Suppressor macrophage (primary cell): ENCODE measurements at places on chromosomes 2 and 18.

DNA sequence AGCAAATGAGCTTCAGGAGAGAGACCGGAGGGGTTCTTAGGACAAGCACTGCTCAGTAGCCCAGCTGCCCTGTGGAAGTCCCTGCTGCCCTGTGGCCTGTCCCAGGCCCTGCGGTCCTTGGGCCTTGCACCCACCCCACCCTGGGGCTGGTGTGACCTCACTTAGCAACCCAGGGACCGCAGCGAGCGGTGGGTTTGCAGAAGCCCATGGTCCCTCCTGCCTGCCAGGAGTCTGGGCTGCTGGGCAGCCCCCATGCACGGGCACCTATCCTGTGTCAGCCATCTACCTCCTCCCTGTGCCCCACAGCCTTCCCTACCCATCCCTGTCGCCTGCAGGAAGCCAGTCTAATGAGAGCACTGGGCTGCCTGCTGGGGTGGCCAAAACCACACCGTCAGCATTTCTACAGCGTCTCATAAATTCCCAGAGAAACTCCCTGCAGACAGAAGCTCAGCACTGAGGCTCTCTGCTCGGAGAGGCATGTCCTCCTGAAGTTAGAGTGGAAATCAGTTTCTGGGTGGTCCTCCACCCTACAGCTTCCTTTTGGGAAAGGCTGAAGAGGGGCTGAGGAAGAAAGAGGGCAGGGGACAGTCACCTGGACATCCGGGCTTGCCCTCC is 231.1 kb upstream of the HS6ST1 start:
- no peak for DNase-seq

DNA sequence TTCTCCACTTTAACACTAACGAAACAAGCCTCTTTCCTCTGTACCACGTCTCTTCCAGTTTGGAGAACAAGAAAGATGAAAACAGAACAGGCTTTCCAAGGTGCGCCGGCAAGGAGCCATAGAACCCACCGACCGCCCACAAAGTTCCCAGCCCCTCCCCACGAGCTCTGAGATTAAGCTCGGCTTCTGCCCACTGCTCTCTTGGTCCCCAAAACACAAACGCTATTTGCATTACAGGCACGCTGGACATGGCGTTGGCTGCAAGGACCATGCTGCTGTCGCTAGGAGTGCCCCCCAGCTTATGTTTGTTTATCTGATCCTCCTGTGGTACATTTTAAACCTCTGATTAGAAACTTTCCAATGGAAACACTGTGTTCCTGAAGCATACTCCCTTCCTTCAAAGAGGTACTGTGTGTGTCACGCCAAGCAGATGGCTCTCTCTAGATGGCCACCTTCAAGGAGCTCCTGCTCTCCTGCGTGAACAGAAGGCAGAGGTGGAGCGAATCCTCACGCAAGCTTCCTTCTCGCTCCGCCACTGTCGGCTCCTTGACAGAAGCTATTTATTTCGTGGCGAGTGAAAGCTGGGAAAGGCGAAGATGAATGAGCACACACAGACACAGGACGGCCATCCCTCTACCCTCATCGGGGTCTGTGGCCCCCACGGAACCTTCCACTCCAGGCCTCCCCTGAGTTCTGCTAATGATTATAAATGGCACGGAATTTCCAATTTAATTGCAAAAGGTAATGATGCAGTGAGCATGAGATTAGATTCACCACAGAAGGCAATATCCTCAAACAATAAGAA is 166.2 kb downstream of the EIPR1 start:
- DNase-seq = no peak

DNA sequence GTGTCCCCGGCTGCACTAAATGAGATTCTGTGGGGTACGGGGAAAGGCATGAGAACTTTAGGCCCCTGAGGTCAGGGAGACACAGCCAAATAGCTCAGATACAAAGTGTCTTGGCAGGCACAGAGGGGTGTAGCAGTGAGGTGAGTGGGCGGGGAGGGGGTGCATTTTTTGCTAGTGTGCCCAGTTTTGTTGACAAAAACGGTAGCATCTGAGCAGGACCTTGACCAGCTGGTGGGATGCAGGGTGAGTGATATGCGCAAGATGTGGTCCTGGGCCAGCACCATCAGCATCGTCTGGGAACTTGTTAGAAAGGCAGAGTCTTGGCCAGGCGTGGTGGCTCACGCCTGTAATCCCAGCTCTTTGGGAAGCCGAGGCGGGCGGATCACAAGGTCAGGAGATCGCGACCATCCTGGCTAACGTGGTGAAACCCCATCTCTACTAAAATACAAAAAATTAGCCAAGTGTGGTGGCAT is 127.3 kb upstream of the LGALSL start:
- DNase-seq = no peak

GRCh38 chr2:10914272-10914693 is 2.5 kb downstream of the KCNF1 start:
- peak; percentile 68 for DNase-seq

DNA sequence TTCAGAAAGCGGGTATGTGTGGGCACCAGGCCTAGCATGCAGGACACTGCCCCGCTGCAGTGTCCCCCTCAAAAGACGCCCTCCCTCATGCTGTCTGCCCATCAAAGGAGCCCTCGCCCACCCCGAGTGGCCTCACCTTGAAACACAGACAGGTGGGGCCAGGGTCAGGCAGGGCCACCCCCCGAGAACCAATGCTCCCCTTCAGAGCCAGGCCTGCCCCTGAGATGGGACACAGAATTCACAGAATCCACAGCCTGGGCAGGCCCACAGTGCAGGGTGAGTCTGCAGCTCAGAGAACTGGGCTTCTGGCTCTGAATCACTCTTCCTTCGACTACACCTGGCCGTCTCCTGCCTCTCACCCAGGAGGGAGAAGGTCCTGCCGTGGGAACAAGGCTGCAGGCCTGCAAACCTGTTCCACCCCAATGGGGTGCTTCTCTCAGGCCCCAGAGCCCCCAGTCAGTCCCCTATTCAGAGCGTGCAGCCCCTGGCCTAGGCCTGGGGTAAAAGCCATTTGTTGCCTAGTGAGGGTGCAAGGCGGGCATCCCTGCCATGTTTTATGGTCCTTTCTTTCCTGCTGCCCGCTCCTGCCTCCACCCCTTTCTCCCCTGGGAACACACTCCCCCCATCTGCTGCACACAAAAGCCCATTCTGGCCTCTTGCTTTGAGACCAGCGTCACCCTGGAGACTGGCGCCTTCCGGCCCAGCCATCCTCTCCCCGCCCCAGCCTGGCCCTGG is 11.3 kb upstream of the ARHGEF4 start:
- DNase-seq = no peak

DNA sequence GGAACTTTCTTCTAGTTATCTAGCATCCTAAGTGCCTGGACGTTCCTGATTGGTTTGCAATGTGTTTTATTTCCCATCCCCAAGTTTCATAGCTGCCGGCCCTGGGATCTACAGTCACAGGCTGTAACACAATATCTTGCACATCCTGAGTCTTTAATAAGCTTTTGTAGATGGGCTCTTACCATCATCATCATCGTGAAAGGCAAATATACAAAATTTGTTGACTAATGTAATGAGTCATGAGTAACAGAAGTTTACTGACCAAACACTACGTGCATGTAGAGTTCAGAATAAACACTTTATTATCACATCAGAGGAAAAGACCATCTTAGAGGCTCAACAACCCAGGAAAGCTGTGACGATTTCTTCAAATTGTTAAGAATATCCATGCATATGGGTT is 8.1 kb upstream of the TYMS start:
- DNase-seq = no peak

DNA sequence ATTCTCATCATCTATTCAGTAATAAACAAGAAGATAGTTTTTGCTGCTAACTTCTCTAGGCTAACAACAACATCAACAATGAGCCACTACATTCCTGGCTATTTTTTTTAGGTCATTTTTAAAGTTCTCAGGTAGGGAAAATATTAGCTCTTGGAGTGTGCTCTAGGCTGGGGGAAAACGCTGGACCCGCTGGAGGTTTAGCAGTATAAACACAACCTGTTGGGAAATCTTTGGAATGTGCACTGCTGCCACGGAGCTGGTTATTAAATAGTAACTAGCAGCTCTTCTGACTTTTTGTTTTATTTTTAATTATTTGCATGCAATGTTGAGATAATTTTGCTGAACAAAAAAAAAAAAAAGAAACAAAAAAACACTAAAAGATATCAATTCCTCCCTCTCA is 892.1 kb upstream of the ACVR2A start:
- DNase-seq = no peak

DNA sequence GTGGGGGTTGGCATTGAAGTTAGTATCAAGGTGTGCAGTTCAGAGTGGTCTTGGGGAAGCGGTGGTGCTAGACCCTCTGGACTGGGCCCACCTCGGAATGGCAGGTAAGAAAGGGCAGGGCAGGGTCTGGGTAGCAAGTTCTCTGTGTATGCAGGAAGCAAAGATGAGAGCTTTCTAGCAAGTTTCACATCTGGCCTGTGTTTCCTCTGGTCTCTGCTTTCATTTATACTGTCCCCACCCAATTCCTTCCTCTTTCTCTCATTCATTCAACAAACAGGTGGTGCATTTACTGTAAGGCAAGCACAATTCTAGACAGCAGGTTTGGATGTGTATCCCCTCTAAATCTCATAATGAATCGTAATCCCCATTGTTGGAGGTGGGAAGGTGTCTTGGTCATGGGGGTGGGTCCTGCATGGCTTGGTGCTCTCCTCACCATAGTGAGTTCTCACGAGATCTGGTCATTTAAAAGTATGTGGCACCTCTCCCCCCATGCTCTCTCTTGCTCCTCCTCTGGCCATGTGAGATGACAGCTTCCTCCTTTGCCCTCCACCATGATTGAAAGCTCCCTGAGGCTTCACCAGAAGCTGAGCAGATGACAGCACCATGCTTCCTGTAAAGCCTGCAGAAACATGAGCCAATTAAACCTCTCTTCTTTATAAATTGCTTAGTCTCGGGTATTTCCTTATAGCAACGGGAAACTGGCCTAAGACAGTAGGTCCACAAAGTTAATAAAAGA is 51.8 kb downstream of the PKDCC start:
- peak; percentile 50 for DNase-seq

GRCh38 chr2:144358979-144359541 is 160.9 kb downstream of the ZEB2 start:
- no peak for DNase-seq

DNA sequence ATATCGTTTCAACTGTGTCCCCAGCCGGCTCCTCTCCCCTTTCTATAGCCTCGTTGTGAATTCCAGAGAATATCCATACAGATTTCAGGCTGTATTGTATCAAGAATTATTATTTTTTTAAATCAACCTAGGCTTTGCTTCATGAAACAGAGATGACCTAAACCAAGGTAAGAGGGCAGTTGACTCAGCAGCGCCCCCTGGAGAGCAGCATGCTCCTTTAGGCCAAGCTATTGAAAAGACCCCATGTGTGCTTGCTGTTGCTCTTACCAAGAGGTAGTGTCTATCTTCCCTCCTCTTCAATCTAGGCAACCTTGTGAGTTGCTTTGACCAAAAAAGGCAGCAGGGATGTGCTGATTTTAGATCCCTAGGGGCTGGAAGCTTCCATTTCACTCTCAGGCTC is 426.7 kb upstream of the SMIM21 start:
- peak; percentile 2 for DNase-seq

GRCh38 chr2:44168681-44169154 is at the start of gene PPM1B:
Gene PPM1B, plus strand, starts transcription at chr2:44168875. Its CDS starts 32,325 bp downstream, at chr2:44201200.
- DNase-seq = no peak

DNA sequence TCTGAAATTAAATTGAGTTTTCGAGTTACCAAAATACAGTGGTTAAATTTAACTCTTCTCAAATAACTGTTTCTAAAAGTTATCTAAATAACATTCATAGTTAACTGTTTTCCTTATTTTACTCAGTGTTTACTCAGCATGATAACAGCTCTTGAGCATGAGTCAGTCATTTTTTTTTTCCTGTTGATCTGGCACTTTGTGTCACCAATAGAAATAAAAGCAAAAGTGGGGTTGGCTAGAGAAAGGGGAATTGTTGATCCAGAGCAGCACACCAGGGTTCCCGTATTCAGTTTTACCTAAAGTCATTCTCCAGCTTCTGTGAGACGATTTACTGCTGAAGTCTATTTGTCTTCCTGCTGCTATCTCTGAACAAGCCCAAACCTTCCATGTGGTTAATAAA is 851.6 kb downstream of the DCC start:
- DNase-seq = no peak

GRCh38 chr2:218893349-218894150 is 12.9 kb downstream of the WNT10A start:
- no peak for DNase-seq

- peak; percentile 5 for DNase-seq
These were observed 52.2 kb upstream of the ACKR3 start for GRCh38 chr2:236517251-236518031.

GRCh38 chr18:57749604-57749970 is 53.5 kb downstream of the ATP8B1 start:
- no peak for DNase-seq

DNA sequence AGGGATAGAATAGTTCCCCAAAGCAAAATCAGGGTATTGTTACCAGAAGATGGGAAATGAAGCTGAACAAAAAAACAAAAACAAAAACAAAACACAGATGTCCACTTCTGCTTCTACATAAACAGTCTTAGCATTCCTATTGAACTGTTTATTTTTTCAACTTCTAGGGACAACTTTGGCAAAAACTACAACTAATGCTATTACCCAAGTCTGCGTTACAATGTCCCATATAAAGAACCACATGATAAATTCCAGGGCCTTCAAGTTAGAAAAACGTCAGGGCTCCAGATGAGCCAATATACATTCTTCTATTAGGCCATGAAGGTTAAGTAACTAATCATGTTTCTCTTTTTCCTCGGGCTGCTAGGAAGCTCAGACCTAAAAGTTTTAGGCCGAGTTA is 16.9 kb downstream of the PID1 start:
- DNase-seq = no peak

DNA sequence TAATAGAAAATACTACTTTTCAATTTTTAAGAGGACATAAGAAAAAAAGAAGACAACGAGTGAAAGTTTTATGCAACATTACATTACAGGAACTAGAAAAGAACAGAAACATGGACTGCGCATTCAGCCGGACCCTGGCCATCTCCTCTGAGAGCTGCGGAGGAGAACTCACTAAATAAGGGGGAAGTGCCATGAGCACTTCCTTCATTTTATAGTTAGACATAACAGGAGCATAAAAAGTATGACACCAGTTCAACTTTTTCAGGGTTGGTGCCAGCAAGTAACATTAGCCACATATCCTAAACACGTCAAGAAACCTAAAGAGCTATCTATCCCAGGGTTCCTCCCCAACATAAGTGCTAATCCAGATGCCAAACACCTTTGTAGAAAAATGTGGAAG is 78.0 kb upstream of the SERTAD2 start:
- peak; percentile 84 for DNase-seq

- DNase-seq = no peak
These were observed 31.9 kb downstream of the GAD1 start for GRCh38 chr2:170848587-170848986.

GRCh38 chr18:24491927-24492834 is 31.7 kb downstream of the HRH4 start:
- no peak for DNase-seq

- no peak for DNase-seq
These were observed 120.5 kb downstream of the TANC1 start for GRCh38 chr2:159088906-159089305.

GRCh38 chr2:126222278-126222677 is 433.7 kb upstream of the GYPC start:
- no peak for DNase-seq

DNA sequence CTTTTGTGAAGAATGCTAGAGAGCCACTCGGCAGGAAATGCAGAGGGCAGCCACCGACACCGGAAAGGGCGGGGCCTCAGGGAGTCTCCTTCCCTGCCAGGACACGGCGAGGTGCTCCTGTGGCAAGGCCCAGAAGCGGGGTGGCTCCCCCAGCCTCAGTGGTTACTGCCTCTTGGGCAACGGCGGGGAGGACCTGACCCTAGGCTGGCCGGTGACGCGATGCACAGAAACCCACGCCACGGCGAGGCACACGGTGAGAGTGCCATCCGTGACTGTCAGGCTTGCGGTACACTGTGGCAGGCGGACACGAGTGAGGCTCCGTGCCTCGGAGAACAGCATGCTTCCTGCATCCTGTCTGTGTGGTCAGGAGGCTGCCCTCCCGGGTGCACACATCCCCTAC is 47.8 kb downstream of the ZAP70 start:
- DNase-seq = no peak
